AG08395 (cell line): ENCODE measurements at places on chromosomes 4 and X.

- DNase-seq: no peak
These were observed 216.9 kb upstream of the ETNPPL start for GRCh38 chr4:108979759-108980158.

GRCh38 chr4:164904941-164905340, 28.0 kb downstream of the APELA start:
- DNase-seq: no peak

DNA sequence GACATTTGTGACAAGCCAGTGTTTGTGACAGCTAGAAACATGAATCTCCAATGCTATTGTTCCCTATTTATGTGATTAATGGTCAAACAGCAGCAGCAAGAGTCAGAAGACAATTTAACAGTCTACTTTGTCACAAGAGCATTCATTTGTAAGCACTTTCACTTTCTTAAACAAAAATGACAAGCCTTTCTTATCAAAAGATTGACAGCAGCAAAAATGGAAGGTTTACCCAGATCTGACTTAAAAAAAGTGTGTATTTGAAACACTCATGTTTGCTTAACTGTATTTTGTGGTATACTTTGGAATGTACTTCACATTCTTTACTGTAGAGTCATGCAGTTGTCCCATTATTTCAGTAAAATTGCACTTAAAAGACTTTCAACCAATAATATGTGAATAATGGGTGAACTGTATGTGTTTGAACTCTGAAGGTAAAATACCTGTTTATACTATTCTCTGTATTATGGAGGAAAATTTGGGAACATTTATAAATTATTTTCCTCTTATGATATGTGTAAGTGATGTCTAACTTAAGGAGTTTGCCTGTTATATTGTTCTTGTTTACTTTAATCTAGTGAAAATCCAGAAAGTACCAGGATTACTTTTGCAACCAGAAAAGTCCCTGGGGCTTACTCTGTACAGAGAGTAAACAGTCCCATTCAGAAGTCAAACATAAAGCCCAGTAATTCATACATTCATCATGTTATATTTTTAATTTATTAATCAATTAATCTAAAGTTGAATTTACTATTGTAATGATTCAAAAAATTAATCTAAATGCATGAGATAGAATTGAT, 314.9 kb upstream of the TRAM1L1 start:
- peak; percentile 2 for DNase-seq

- DNase-seq: no peak
These were observed 1.1 kb downstream of the GCNA start for GRCh38 chrX:71579136-71579989.

DNA sequence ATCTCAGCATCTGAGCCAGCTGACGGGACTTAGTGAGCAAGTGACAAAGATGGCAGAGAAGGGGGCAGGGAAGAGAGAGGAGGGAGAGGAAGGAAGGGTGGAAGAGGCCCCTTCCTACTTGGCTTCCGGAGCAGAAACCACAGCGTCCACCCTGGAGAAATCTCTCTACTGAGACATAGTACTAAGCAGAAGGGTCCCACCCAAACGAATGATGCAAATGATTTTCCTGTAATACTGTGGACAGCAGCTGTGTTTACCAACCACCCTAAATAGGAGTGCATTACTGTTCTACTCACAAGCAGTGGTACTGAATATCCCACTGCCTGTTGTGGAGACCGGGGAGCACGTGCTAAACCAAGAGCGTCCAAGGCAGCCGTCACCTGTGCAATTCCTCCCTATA, 29.4 kb downstream of the DTHD1 start:
- no peak for DNase-seq

GRCh38 chr4:102091656-102092055, 253.6 kb downstream of the SLC39A8 start:
- DNase-seq: no peak

GRCh38 chr4:182015893-182016292, 227.3 kb upstream of the TENM3 start:
- no peak for DNase-seq

GRCh38 chr4:152310257-152310656, 225.6 kb downstream of the FBXW7 start:
- peak; percentile 67 for DNase-seq

GRCh38 chrX:16797841-16798240, 11.6 kb downstream of the TXLNG start:
- no peak for DNase-seq

DNA sequence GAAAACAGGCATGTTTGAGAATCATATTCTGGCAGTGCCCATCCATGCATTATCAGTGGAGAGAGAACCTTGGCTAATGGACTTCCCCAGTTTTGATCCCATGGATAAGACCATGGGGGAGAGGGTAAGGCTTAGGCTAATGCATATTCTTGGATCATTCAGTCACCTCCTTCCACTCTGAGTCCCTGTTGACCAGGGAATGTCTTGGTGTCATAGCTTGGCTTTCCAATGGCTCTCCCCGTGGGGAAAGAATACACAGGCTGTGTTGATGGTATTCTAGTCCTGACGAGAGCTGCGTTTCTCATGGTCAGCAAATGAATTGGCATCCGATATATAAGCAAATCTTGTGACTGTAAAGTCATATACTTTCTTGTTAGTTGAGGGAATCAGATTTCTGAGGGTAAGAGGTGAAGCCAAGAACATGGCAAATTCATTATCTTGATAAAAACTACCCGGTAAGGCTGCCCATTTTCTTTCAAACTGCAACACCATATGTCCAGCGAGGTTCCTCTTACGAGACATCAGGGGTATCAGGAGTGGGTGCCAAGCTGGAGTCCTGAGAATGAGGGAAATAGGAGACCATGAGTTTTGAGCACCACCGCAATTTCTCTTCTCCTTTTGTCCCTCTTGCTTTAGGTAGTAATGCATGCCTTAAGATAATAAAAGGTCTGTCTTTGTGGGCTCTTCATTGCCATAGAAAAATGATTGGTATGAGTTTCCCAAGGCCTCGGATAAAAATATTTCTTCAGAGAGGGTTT, 18.0 kb downstream of the RHOH start:
- no peak for DNase-seq

DNA sequence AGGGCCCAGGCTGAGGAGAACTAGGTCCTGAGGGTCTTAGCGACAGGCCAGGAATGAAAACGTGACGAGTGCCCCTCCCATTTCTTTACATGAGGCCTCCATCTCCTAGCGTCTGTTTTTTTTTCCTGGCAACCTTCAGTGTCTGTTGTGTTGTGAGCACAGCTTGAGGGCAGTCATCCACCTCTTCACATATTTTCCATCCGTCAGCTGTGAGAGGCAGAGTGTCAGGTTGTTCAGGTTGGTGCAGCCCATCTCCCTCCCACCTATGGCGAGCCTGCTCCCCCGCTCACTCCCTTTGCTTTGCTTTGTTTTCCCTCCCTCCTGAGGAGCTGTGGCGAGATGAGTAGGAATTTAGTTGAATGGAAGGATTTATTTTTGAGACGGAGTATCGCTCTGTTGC, 51.7 kb upstream of the CHRNA9 start:
- DNase-seq: no peak

- no peak for DNase-seq
These were observed 71.5 kb upstream of the MXD4 start for GRCh38 chr4:2333356-2333841.
